Adrenal gland (tissue), 19 donors: ENCODE measurements at places on chromosomes 1 and 21. TPM values are rescaled to one million over a fixed set of nuclear protein-coding genes. Genes with fewer than 3 reads are reported as not detected.

The C8A gene
- not detected for total RNA-seq

The CYP4Z1 gene
- 0.28 TPM for total RNA-seq

The OPRD1 gene
- total RNA-seq = 0.15 TPM

The NR1I3 gene
- total RNA-seq = not detected

The AGO3 gene
- total RNA-seq = 25.1 TPM

The COL6A2 gene
- 39.5 TPM for total RNA-seq

The MNDA gene
- 10.0 TPM for total RNA-seq

The KRTAP22-1 gene
- not detected for total RNA-seq

The LMX1A gene
- not detected for total RNA-seq

The IFI16 gene
- total RNA-seq = 69.5 TPM

The RAB7B gene
- 1.5 TPM for total RNA-seq

The NR5A2 gene
- 1.1 TPM for total RNA-seq

The SH3BGR gene
- 11.3 TPM for total RNA-seq

The TRIM67 gene
- total RNA-seq = 1.3 TPM

The SV2A gene
- total RNA-seq = 12.5 TPM

The SLC16A4 gene
- 11.8 TPM for total RNA-seq

The KAZN gene
- total RNA-seq = 36.9 TPM

The CCDC185 gene
- not detected for total RNA-seq

The SEMA4A gene
- 1.4 TPM for total RNA-seq

The FCRL1 gene
- not detected for total RNA-seq

The SLAMF6 gene
- total RNA-seq = 0.53 TPM

The ERG gene
- total RNA-seq = 11.4 TPM

The PFKL gene
- total RNA-seq = 61.1 TPM

The SYT11 gene
- 28.2 TPM for total RNA-seq

The RALGPS2 gene
- 9.3 TPM for total RNA-seq

The MYBPHL gene
- not detected for total RNA-seq

The USH2A gene
- total RNA-seq = 0.11 TPM

The CD1E gene
- 0.06 TPM for total RNA-seq

The DENND4B gene
- total RNA-seq = 34.6 TPM

The LPAR3 gene
- 0.06 TPM for total RNA-seq

The FAM151A gene
- total RNA-seq = not detected
